ENCODE measurements at places on chromosomes 4 and X.

- DNase-seq: no peak
Observed at GRCh38 chr4:184444953-184445309, 29.4 kb downstream of the IRF2 start.

DNA sequence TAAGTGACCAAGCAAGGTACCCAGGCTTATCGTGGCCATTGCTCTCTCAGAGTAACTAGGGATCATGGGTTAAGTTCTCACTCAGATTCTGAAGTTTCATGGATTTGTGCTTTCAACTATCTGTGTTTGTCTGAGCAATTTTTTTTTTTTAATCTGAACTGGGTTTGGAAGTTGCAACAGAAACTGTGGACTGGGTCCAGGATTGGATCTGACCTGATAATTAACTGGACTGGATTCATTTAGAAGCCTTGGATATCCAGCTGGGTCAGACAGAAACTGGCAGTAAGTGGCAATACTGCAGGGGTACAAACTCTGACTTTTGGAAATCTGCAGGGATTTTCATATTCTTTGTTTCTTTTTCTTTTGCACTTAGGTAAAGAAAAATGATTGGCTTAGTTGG, 38.7 kb upstream of the FGF2 start:
- DNase-seq: no peak

DNA sequence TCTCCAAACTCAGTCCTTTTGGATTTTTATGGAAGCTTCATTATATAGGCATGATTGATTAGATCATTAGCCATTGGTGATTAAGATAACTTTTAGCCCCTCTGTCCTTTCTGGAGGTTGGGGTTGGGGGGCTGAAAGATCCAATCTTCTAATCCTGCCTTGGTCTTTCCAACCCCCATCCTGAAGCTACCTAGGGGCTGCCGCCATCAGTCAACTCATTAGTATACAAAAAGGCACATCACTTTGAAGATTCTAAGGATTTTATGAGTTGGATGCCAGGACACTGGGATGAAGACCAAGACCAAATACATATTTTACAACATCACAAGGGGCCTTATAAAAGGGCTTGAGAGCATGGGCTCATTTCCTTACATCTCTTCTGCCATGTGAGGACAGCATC, 47.5 kb downstream of the CYTL1 start:
- DNase-seq: no peak

DNA sequence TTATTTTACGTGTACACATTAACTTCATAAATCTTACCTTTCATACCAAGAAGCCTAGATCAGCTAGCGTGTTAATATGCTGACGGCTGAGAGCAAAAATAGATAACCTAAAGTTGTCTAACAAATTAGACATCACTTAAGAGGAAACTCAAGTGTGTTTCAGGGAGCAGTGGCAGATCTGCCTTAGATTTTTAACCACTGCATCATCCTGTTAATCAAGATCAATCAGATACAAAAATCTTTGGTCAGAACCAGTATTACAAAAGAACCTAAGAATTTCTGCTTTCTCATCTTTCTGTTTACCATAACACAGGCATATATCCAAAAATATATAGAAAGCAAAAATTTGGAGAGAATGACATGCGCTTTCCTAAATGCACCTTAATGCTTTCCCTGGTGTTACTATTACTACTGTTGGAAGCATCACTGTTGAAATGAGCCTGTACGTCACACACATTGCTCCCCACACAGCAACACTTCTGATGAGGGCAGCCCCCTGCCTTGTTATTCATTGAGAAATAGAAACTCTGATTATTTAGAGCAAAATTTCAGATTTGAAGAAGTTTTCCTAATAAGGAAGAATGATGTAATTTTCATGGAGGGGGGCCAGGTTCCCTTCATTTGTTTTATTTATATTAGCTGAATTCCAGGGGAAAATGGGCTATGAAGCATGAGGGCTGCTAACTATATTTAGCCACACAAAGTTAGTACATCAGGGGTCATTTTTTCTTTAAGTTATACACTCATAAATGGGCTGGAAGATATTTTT, 152.3 kb downstream of the CBR4 start:
- peak; percentile 66 for DNase-seq

- no peak for DNase-seq
Observed at GRCh38 chr4:8910100-8910821, 38.6 kb upstream of the HMX1 start.

GRCh38 chr4:78669453-78669852, 106.7 kb upstream of the BMP2K start:
- DNase-seq: no peak

GRCh38 chr4:8338351-8338961, 68.9 kb downstream of the HTRA3 start:
- no peak for DNase-seq

GRCh38 chrX:124594017-124594651, 247.8 kb downstream of the SH2D1A start:
- DNase-seq: no peak

DNA sequence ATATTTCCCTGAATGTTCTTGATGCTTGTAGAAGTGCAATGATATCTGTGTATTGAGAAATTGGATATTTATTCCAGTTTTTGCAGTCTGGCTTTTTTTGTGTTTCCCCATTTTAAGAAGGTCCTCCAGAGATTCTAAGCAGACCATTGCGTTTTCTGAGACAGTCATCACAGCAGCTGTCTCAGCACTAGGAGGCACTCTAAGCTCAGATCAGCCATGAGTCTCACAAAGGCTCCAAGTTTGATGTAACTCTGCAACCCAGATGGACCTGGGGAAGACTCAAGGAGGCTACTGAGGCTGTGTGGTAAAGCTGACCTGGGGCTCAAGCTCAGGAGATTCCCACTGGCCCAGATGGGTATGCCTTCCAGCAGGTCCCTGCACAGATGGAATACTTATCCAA, 89.3 kb upstream of the CYLC1 start:
- no peak for DNase-seq

GRCh38 chr4:19314116-19314515, 937.6 kb upstream of the SLIT2 start:
- no peak for DNase-seq

- no peak for DNase-seq
Observed at GRCh38 chr4:75895744-75896314, 6.4 kb downstream of the PPEF2 start.

DNA sequence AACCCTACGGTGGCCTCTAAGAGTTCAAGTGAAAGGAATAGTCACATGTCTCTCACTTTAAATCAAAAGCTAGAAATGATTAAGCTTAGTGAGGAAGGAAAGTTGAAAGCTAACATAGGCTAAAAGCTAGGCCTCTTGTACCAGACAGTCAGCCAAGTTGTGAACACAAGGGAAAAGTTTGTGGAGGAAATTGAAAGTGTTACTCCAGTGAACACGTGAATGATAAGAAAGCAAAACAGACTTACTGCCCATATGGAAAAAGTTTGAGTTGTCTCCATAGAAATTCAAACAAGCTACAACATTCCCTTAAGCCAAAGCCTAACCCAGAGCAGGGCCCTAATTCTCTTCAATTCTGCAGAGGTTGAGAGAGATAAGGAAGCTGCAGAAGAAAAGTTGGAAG, 51.5 kb upstream of the RAB9B start:
- DNase-seq: no peak

- peak; percentile 11 for DNase-seq
Observed at GRCh38 chrX:19334945-19335626, 8.6 kb upstream of the PDHA1 start.

GRCh38 chr4:184273166-184274147, 55.8 kb upstream of the ENPP6 start:
- DNase-seq: no peak

DNA sequence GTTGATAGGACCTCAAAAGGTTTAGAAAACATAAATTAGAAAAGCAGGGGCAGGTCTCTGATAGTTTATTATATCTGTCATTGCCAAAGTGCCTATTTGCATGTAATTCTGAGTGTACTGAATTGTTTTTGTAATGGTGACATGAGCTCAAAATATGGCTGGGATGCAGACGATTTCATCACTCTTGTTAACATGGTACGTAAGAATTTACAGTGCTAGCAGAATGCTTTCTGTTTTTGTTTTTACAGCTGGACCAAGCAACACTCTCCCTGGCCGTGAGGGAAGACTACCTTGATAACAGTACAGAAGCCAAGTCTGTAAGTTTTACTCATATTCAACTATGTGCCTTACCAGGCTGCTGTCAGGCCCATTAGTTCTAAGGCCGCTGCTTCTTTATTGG, 58.1 kb downstream of the PHEX start:
- peak; percentile 45 for DNase-seq

DNA sequence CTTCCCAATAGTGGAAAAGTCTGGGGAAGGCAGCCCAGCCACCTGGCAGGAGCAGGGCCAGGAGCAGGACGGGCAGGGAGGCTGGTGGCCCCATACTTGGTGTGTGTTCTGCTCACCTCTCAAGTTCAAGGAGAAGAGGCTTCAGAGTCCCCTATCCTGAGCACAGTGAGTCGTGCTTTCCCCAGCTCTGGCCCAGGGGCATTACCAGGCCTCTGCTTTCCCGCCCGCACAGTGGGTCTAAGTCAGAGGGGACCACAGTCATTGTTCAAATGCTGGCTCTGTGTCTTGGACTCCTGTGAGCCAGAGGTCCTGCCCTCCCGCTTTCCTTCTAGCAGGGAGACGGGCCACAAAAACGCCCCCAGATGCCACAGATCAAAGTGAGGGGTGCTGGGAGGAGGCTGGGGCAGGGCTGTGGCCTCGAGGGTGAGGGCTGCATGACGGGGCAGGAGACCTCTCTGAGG, 27.6 kb downstream of the HTRA3 start:
- DNase-seq: no peak

DNA sequence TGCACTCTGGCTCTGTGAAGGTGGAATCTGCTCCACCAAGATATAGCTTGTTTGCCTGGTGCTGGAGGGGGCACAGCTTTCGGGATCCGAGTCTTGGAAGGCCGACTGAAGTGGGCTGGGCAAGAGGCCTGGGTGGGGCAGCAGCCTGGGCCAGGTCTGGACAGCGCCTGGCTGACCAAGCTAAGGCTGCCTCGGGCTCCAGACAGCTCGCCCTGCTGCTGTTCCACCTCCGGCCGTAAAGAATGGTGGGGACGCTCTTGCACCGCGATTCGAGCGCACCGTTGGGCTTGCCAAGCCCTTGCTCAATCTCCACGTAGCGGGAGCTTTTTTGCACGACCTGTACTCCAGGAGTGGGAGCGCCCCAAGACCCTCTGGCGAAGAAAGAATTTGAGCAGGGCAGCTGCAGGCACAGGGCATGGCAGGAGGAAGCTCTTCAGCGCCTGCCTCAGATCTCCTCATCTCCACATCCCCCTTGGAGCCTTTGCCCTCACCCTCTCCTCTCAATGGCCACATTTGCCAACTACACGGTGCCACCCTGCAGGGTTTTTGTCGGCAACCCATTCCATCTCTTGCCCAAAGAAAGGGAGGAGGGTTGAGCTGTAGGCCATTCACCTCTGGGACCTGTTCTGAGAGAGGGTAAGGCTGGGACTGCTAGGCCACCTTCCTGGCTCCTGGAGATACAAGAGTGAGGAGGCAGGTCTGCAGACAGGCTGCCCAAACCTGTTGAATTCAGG, 18.9 kb downstream of the CNGA2 start:
- DNase-seq: no peak

GRCh38 chr4:8391972-8392371, 48.6 kb downstream of the ACOX3 start:
- peak; percentile 70 for DNase-seq

GRCh38 chr4:135316266-135316779, 1114.7 kb upstream of the PABPC4L start:
- DNase-seq: no peak

DNA sequence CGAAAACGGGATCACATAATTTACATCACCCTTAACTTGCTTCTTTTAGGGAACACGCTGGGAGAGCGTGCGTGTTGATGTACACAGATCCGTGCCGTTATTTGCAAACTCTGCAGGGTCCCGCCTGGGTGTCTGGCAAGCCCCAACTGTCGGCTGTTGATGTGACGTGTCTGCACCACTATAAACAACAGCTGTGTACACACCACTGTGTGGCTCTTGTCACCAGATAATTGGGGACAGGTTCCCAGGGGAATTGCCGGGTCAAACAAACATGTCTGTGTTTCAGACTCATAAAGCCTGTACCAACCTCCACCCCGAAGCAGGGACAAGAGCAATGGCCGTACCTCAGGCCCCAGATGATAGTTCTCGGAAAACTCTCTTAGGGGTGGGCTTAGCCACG, 105.0 kb upstream of the AFAP1 start:
- no peak for DNase-seq

GRCh38 chrX:115968436-115969252, 201.9 kb upstream of the AGTR2 start:
- peak; percentile 42 for DNase-seq

- no peak for DNase-seq
Observed at GRCh38 chrX:136814847-136815750, 34.4 kb upstream of the ARHGEF6 start.

- DNase-seq: no peak
Observed at GRCh38 chr4:139553751-139554641, 2.0 kb downstream of the SETD7 start.
